ENCODE measurements at places on chromosomes 2 and 18.

GRCh38 chr2:109719871-109720270, 74.2 kb upstream of the RGPD5 start:
- DNase-seq = no peak

- no peak for DNase-seq
Measured at GRCh38 chr2:128366713-128367511, 48.2 kb upstream of the HS6ST1 start.

- no peak for DNase-seq
Measured at GRCh38 chr2:201781557-201782051, 871 bp upstream of the ALS2 start.

DNA sequence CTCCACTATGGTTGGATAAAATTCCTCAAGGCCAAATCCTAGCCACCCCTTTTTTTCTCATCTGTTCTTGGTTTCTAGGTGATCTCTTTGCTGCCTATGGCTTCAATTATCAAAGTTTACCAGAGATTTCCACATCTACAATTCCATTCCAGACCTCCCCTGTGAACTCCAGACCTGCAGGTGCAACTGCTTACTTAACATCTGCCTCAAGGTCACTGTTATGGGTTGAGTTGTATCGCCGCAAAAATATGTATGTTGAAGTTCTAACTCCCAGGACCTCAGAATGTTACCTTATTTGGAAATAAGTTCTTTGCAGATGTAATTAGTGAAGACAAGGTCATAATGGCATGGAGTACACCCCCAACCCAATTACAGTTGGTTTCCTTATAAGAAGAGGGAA, 60.4 kb upstream of the SOS1 start:
- no peak for DNase-seq

GRCh38 chr2:85584857-85585780, 888 bp downstream of the VAMP5 start:
- DNase-seq = no peak

GRCh38 chr2:233836359-233836758, 18.0 kb downstream of the HJURP start:
- no peak for DNase-seq

DNA sequence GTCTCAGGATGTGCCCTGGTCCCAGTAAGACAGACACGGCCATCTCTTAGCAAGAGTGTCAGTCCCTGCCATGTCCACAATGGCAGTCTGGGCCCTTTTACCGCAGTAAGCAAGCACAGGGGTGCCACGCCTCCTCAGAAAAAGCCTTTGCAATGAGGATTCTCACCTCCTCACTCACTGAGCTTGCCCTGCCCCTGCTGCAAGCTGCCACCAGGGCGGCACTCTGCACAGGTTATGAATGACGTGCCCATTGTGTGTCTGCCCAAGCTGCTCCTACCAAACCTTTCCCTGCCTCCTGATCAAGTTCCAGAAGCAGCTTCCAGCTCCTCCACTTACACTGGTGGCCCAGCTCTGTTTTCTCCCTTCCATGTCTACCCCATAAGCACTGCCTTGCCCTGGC, 23.3 kb downstream of the ERCC3 start:
- no peak for DNase-seq

DNA sequence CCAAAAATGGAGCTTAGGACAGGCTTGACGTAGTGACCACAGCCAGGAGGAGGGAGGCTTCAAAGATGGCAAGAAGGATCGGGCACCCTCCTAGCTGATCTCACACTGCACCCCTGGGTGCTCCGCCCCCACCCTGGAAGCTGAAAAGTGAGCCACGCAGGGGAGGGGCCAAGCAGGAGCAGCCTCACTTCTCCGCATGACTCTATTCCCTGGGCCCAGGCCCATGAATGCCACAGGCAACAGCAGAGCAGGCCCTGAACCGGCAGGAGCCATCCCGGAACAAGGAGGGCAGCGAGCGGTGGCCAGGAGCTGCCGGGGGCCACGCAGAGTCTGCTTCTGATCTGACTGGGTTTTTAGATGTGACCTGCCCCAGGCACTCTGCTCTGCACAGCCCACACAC, 30.0 kb downstream of the BIN1 start:
- no peak for DNase-seq

DNA sequence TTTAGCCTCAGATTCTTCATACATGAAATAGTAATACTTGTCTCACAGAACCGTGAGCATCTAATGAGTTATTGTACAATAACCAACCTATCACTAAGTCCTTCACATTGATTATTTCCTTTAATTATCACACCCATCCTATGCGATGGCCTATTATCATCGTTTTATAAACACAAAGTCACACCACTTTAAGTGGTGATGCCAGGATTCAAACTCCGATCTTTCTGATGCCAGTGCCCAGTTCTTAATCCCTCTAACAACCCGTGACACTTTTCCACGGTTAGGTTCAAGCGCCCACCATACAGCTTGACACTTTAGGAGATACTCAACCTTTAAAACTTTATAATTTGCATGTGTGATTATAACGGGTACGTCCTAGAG, 523 bp upstream of the ALMS1 start:
- DNase-seq = no peak

DNA sequence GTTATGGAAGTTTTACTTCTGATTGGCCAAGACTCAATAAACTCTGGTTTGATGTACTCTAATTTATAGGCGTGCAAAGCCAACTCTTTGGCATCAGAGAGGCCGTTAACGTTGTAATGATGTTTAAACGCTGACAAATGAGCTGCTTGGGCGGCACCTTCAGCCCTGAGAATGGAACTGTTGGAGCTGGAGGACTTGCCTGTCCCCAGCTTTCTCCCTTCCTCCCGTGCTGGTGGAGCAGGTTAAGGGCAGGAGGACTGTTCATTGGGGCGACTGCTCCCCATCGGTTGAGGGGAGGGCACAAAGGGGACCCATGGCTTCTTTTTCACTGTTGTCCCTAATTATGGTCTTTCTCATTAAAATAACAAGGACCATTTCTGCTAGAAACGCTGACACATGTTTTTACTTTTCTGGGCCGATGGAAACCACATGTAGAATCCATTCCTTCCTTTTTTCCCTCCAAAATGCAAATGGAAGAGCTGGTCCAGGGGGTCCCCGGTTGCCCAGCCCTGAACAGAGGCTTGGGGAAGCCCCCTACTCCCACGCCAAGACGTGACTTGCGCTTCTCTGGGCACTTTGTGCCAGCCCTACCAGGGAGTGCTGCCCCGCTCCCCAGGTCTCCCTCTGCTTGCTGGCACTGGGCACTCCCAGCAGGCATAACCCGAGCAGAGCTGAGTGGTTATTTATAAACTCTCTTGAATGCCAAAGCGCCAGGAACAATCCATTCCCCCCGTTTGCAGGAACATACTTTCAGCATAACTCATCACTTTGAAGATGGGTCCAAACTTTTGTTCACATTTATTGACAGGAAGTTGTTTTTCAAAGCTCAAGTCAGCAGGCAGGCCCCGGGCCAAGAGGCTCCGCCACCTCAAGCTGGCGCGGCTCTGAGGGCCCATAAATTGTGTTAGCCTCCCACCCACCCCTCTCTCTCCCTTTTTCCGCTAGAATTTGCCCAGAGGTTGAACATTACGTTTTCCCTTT, 170.1 kb downstream of the ASB1 start:
- DNase-seq = no peak

DNA sequence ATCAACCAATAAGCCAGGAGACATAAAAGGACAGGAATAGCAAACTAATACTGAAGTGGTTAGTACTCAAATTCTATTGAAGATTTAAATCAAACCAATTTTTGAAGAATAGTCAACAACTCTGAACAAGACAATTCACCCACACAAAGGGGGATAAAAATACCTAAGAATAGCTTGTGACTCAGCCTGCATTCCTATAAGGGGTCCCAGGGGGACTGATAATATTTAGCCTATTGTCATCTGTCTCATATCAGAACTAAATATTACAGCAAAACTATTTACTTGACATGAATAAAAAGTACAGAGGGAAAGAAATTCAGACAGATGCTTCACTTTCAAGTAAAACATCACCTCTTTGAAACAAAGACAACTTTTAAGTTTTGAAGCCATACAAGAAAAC, 7.7 kb downstream of the ITSN2 start:
- no peak for DNase-seq

GRCh38 chr2:78549766-78550165, 475.7 kb upstream of the REG3G start:
- no peak for DNase-seq

- no peak for DNase-seq
Measured at GRCh38 chr18:55794288-55795052, 206.5 kb upstream of the TCF4 start.

- DNase-seq = no peak
Measured at GRCh38 chr18:10131460-10132395, 217.9 kb downstream of the VAPA start.

GRCh38 chr2:40201425-40201824, 250.5 kb downstream of the SLC8A1 start:
- no peak for DNase-seq

DNA sequence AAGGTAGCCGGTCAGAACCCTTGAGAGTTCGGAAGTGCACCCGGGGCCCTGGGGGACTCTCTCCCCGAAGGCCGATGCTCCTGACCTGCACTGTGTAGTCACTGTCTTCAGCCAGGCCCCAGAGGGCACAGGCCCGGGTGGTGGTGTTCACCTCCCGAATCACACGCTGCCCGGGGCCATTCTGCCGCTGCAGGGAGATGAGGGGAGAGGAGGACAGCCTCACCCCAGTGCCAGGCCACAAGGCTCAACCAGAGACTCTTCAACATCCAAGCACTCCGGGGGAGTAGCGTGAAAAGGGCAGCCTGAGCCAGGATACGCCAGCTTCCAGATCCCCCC, 1.1 kb downstream of the FNDC4 start:
- DNase-seq = no peak
